CD4-positive, alpha-beta T cell treated with Interleukin-17A for 4 hours (primary cell): ENCODE measurements at places on chromosomes 12 and 14.
A peak's percentile ranks its signal among the peaks of the same experiment; 100 is the strongest.

- DNase-seq = peak; percentile 62
Measured at GRCh38 chr12:51886021-51886710, 1.7 kb upstream of the ANKRD33 start.

DNA sequence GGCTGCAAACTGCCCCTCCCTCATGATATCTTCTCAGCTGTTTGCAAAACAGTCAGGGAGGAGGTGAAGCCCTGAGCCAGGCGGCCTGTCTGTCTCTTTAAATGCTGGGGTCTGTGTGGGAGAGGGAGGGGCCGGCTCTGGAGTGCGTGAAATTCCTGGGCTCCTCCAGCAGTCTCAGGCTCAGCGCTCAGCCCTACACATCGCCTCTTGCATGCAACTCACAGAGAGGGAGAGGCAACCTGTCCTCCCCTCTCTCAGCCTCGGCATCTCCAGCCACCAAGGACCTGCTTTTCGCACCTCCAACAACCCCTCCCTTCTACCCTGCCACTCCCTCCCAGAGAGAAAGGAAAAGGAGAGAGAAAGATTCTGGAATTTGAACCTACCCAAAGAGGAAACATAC is at the start of gene NRXN3:
Gene NRXN3, plus strand, starts transcription at position 171 of the 400 bp plus-strand sequence. CDS start 72,721 bp downstream, outside the sequence.
- no peak for DNase-seq

DNA sequence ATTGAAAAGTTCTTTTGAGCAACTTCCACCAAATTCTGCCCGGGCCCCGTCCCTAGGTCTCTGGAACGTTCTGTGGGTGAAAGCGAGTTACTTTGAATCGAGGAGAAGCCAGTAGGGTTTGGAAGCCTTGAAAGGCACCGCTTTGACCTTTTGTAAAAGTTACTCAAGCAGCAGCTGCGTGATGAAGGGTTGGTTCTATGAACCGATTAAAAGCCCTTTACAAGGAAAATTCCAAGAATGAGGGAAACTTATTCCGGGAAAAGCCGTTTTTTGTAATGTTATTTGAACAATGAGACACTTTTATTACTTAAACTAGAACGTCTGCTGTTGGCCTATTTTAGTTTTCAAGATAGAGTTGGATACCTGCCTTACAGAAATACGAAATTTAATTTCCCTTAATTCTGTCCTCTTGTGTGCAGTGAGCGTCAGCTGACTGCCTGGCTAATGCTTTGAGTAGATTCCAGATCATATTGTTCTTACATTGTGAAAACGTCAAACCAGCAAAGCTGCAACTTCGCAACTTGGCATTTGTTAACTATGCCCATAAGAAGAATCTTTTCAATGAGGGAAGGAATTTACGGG is 906 bp downstream of the LARP4 start:
- DNase-seq = no peak

GRCh38 chr12:101743724-101744472 is 4.6 kb upstream of the SYCP3 start:
- DNase-seq = no peak

DNA sequence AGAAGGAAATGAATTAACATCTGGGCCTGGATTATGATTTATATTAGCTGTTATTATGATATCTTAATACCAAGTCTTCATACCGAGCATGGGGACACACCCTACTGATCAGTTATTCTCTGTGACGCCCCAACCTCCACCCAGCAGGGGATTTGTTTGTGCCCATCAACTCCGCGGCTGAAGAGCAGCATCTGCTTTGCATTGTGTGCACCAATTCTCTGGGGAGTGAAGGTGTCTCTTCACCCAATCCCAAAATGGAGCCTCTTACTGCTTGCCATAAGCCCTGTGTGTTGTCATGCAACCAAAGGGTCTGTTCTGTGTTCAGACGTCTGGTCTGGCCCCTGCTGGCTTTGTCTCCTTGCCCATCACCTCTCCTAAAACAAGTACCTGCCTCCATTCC is 25.4 kb downstream of the DHRS2 start:
- DNase-seq = no peak

DNA sequence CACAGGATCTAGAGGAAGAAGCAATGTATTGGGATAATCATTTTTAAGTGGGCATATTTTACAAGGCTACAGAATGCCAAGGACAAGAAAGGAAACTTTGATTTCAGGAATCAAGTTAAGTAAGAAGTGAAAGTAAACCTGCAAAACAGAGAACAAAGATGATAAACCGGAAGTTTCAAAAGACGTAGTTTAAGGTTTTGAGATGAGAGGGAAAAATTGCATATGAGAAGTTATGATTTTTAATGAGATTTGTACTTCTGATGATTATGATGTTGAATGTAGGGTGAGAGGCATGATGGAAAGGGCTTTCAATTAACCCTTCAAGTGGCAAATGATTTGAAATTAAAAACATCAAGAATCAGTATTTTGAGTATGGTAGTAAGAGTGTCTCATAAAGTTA is 134.9 kb downstream of the CAPZA3 start:
- no peak for DNase-seq

DNA sequence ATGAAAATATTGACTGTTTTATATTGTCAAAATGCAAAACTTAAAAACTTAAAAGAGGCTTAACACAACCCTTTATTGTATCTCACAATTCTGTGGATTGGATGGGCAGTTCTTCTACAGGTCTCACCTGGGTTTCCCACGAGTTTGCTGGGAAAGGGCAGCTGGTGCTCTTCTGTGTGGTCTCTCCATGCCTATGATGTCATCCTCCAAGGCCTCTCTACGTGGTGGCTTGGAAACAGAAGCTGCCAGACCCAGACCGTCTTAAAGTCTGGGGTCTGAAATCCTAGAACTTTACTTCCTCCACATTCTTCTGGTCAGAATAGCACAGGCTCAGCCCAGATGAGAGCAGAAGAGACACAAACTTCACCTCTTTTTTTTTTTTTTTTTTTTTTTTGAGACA is 36.5 kb upstream of the KICS2 start:
- no peak for DNase-seq

DNA sequence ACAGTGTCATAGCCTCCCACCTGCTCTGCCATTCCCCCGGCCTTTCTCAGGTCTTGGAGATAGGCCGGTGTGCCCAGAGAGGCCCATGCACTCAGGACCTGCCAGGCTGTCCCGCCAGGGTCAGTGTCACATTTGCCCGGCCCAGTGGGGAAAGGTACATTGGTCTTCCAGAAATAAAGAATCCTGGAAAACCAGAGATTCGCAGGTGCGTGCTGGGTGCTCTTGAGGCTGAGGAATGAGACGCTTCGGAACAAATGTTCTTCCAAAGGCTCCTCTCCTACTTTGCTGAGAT is 205.8 kb upstream of the RTL1 start:
- no peak for DNase-seq

- no peak for DNase-seq
Measured at GRCh38 chr12:80979816-80980215, 42.1 kb upstream of the LIN7A start.

GRCh38 chr12:15151161-15152091 is 69.8 kb downstream of the RERG start:
- DNase-seq = no peak

- DNase-seq = no peak
Measured at GRCh38 chr14:98888927-98889835, 382.8 kb downstream of the BCL11B start.

DNA sequence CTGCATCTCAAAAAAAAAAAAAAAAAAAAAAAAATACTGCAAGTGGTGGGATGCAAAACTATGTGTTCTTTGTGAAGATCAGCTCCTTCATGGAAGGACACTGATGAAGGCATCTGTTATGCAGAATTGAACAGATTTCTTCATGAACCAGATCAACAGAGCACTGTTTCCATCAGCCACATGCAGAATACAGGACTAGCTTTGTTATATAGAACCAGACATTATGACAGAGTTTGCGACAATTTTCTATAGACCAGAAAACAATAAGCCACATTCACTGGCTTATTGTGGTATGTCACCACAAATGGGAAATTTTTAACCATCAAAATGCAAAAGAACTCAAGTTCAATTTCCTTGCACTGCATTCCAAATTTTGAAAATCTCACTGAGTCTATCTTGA is 34.7 kb downstream of the CIT start:
- no peak for DNase-seq

DNA sequence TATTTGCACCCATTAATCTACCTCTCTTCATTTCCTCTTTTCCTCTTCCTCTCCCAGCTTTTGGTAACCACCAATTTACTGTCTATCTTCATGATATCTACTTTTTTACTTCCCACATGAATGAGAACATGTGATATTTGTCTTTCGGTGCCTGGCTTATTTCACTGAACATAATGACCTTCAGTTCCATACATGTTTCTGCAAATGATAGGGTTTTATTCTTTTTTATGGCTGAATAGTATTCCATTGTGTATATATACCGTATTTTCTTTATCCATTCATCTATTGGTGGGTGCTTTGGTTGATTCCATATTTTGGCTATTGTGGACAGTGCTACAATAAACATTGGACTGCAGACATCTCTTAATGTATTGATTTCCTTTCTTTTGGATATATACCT is 49.0 kb upstream of the STRN3 start:
- DNase-seq = no peak

DNA sequence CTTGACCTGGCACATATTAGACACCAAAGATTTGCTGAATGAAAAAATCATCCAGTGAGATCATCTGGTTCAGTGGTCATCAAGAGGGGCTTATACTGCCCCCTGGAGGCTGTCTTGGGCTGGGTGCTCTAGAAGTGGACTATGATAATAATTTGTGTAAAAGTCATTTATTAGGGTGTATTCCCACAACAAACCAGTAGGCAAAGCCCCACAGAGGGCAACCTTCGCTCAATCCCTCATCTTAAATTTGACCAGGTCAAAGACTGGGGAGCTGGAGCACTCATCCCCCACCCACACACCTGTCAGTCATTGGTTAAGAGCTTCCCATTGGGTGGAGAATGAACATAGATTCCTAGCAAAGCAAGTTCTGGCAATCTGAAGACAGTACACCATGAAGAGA is 20.0 kb upstream of the FICD start:
- peak; percentile 23 for DNase-seq

- no peak for DNase-seq
Measured at GRCh38 chr14:50533806-50534205, 1.4 kb upstream of the MAP4K5 start.

- peak; percentile 76 for DNase-seq
Measured at GRCh38 chr12:6230321-6231110, 30.3 kb downstream of the CD9 start.

DNA sequence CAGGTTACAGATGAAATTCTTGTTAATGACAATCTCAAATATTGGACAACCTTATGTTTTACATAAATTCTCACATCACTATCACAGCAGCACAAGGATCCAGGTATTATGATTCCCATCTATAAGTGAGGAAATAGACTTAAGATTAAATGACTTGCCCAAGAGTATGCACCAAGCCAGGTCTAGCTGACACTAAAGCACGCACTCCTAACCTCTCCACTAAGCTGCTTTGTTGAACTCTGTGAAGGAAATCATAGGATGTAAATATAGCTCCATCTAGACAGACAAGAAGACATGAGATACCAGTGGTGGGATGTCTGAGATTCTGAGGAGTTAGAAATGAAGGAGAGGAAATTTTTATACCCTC is 87.9 kb downstream of the PHLDA1 start:
- no peak for DNase-seq

- no peak for DNase-seq
Measured at GRCh38 chr12:2413999-2414792, 361.4 kb downstream of the CACNA1C start.

- no peak for DNase-seq
Measured at GRCh38 chr12:93102744-93103143, 173.6 kb upstream of the EEA1 start.

- no peak for DNase-seq
Measured at GRCh38 chr14:96394047-96394815, 2.3 kb downstream of the AK7 start.

- no peak for DNase-seq
Measured at GRCh38 chr12:32515137-32515873, 115.9 kb downstream of the FGD4 start.

- no peak for DNase-seq
Measured at GRCh38 chr14:81533212-81533535, 479 bp downstream of the SEL1L start.

- DNase-seq = no peak
Measured at GRCh38 chr12:75954041-75954440, 77.5 kb downstream of the PHLDA1 start.

- no peak for DNase-seq
Measured at GRCh38 chr14:26808407-26808806, 210.6 kb upstream of the NOVA1 start.

DNA sequence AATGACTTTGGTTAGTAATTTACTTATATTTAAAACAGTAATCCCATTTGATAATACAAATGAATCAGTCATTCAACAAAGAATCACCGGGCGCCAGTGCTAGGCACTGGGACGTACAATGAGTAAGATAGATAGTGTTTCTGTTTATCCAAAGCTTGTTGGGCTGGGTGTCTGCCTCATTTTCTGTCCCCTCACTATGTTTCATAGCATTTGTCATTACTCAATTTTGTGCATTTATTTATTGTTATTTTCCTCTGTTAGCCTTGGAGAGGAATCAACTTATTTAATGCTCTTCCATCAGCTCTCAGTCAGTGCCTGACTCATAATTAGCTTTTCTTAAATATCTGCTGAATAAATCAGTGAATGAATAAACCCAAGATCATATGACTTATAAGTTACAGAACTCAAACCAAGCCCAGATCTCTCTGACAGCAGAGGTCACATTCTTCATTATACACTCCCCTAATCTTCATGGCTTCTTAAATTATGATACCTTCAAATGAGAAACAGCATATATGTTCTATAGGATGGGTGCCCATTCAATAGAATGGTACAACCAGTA is 86.2 kb downstream of the TSPAN8 start:
- no peak for DNase-seq

DNA sequence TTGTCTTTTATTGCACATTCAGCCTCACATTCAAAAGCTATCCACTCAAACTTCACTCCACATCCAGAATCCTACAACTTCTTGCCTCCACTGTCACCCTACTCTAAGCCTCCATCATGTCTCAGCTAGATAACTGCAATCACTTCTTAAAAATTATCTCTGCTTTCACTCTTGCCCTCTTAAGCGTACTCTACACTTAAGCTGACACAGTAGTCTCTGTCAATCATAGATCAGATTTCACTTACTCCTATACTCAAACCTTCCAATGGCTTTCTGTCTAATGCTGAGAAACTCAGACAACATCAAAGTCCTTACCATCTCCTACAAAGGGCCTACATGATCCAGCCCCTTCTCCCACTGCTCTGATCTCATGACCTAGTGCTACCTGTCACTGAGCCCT is 304.1 kb downstream of the ITPR2 start:
- DNase-seq = no peak

GRCh38 chr12:108119126-108119973 is 9.7 kb upstream of the WSCD2 start:
- DNase-seq = no peak

DNA sequence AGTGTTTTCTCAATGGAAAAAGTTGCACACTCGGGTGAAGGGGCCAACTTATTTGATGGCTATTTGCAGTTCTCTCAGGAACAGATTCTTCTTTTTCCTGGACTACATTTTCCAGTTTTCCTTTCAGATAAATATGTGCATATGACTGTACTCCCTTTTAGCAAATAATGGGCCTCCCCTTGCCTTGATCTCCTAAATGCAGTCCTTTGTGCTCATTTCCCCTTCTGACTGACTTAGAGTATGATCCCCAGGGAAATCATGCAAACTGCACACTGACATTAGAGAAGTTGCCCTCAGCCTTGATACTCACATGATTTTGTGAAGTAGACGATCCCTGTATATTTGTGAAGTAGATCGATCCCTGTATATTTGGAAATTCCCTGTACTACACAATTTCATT is 492.9 kb upstream of the NOVA1 start:
- DNase-seq = no peak
